ENCODE measurements at places on chromosomes 4 and X.
A peak's percentile ranks its signal among the peaks of the same experiment; 100 is the strongest.

GRCh38 chr4:78426972-78427371 is 124.6 kb upstream of the ANXA3 start:
- no peak for DNase-seq

DNA sequence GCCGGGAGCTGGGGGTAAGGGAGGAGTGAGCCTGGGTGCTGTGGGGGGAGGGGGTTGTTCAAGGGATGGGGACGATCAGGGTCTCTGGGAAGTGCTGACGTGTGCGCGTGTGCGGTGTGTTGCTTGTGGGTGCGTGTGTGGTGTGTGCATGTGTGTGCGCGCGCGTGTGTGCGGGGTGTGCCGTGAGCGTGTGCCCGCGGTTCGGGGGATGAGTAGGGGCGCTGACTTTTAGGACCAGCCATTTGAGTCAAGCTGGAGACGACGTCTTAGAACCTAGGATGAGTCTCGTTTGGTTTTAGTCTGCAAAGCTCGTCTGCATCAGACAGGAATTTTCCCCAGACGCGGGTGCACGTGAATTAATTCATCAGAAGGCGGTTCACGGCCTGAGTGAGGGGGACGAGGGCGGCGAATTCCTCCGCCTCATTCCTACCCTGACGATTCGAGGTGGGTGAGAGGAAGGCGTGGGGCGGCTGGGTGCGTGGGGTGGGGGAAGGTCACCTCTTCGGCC is 950 bp upstream of the TMEM271 start:
- no peak for DNase-seq

DNA sequence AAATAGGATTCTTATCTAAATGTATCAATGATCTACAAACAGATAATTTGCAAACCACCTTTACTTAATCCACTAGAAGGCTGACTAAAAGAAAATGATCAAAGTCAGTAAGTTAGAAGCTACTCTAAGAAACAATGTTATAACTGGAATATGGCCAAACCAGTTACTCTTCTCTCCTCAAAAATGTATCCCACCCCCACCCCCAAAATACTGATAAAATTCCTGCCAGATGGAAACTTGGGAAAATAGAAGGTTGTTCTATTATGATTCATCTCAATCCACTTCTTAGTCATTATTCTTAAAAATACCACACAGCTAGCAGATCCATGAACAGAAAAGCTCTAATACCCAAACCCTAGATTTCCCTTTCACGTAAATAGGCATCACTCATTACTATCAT is 206.4 kb downstream of the KLHL13 start:
- DNase-seq: no peak

- DNase-seq: no peak
These were observed 9.7 kb upstream of the SH3KBP1 start for GRCh38 chrX:19897091-19897490.

GRCh38 chrX:21985332-21985777 is 44.8 kb downstream of the SMS start:
- peak; percentile 12 for DNase-seq

GRCh38 chrX:137565921-137566745 is at the start of gene ZIC3:
ZIC3 (plus strand) TSS chrX:137566127; CDS start chrX:137566692, 565 bp downstream.
- no peak for DNase-seq

GRCh38 chr4:13640149-13640940 is 12.8 kb upstream of the BOD1L1 start:
- DNase-seq: no peak

- DNase-seq: no peak
These were observed 70.9 kb downstream of the HS6ST2 start for GRCh38 chrX:132887569-132887968.

Data from stimulated activated CD4-positive, alpha-beta T cell treated with anti-CD3 and anti-CD28 coated beads, TNF-alpha, amount 100 ng/mL, for 4 hours (primary cell).